ENCODE measurements at places on chromosomes 2 and 18.

- no peak for DNase-seq
These were observed 41.4 kb downstream of the WDR33 start for GRCh38 chr2:127769587-127769986.

DNA sequence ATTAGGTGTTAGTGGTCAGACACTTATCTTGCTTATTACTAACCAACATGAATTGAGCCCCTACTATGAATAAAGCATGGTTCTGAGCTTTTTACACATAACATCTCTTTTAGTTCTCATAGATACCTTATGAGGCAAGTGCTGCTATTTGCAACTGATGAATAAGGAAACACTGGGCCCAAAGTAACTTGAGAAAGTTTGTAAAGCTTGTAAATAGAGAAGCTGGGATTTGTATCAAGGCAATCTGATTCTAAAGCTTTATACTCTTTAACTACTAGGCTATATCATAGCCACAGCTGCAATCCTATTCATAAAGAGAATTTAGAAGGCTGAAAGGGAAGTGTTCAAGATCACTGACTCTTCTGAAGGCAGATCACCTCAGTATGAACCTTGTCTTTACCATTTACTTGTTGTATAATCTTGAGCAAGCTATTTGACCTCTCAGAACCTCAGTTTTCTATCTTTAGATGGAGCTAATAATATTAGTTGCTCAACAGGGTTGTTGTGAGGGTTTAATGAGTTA is 60.4 kb downstream of the ABCB11 start:
- no peak for DNase-seq

GRCh38 chr18:3526421-3527354 is 76.7 kb downstream of the TGIF1 start:
- no peak for DNase-seq

DNA sequence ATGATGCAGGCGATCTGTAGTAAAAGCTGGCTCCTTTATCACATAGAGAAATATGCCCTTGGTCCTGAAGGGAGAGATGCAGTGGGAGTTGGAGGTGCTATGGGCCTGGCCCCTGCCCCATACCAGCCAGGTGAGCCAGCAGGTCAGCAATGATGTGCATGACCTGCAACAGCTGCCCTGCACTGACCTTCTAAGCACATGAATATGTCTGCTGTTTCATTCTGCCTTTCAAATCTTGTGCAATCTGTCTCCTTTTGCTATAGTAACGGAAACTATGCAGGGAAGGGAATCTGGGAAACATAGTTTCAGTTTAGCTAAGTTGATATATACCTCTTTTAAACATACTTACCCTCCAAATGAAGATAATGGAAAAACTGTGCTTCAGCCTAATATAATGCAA is 235.2 kb downstream of the TDRD15 start:
- no peak for DNase-seq

GRCh38 chr2:142112757-142113221 is 18.0 kb downstream of the LRP1B start:
- DNase-seq, result no peak

DNA sequence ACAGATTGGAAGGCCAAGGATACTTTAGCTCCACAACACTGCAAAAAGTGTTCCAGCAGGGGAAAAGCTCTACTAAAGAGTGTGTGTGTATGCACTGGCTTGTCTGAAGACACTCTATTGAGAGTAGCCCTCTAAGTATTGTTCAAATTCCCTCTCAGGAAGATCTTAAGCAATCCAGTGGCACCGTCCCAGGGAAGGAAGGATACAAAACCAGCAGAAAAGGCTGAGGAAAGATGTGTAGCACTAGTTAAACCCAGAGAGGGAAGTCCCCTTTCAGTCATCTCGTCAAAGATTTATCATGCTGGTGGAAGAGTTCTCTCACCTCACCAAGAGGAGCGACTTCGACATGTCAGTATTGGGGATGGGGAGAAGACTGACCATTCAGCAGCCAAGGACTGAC is 50.5 kb downstream of the DHRS9 start:
- DNase-seq, result no peak

DNA sequence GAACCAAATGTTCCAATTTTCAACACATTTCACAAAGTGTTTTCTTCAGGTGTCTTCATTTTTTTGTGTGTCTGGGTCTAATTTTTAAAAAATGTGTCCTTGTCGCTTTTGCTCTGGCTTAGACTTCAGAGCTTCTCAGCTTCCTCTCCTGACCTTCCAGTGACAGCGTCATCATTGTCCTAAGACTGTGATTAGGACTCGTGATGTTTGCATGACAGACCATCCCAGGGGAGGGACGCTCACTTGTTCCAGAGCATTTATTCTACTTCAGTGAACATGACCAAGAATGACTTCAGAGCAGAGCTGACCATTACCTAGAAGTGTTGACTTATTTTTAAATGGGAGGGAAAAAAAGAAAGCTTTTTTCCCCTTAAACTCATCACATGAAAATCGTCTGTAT is 591.9 kb downstream of the IRS1 start:
- no peak for DNase-seq
